ENCODE measurements at places on chromosomes 16 and 17.

GRCh38 chr17:9645851-9646545 is 681 bp downstream of the USP43 start:
- DNase-seq = peak; percentile 24

DNA sequence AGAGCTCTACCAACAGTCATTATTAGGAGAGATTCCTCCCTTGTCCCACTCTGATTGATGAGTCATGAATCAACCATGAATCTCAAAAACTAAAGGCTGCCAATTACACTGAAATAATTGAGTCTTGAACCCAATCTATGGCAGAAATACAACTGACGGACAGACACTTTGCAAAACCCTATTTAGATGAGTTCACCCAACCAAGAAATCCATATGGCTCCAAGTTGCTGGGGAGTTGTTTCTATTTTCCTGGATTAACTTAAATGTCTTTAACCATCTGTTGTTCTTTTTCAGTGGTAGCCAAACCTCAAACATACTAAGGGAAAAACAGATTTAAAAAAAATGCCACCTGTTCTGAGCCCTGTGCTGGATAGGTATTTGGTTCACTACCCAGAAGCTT is 151.0 kb downstream of the SHISA9 start:
- DNase-seq = no peak

GRCh38 chr17:32746280-32746679 is 130.6 kb downstream of the MYO1D start:
- no peak for DNase-seq

- DNase-seq = no peak
These were observed 24.0 kb downstream of the LLGL2 start for GRCh38 chr17:75549246-75550138.

- no peak for DNase-seq
These were observed 20.7 kb downstream of the CRK start for GRCh38 chr17:1435326-1435725.

GRCh38 chr16:9092978-9093344 is 1.5 kb downstream of the HAPSTR1 start:
- no peak for DNase-seq
